ENCODE measurements at places on chromosomes 6 and 20.

DNA sequence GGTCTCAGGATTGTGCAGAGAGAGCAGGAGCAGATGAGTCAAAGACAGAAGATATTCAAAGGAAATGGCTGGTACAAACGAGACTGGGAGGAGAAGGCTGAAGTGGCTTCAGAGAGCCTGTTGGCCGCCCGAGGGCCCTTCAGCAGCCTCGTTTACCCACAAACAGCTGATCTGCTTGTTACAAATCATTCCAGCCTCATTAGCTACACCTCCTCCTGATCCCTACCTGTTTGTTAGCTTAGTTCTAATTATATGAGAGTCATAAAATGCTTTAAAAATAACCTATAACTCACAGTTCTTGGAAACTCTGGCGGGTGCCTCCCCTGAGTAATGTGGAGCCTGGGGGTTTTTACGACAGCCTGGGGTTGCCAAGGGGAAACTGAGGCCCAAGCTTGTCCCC, 12.6 kb downstream of the GLP1R start:
- DNase-seq: no peak

DNA sequence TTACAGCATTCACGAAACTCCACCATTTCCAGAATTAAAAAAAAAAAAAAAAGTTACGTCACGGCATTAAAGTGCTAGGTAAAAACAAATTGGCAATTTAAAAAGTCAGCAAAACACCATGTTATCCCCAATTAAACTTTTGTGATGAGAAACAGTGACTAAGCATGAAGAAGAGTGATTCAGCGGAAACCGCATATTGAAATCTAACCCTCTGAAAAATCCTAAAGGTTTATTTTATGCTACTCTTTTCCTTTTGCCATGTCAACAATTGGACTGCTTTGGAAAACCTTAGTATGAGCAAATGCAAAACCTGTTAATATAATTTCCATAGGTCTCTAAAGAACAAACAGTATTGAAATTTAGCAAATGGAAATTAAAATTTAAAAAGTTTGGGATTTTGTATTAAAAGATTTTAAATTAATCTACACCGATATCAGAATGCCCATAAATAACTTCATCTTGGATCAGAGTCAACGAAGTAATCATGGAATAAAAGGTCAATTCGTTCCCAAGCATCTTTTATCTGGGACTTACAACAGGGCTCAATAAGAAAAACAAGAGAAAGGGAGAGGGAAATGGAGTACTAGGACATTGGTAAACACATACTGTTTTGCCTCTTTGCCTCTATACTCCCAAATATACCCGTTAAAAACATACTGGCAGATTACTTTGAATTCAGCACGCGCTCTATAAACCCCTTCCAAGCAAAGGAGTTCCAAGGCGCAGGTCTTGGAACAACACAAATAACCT, 1.1 kb downstream of the FBXO30 start:
- no peak for DNase-seq

DNA sequence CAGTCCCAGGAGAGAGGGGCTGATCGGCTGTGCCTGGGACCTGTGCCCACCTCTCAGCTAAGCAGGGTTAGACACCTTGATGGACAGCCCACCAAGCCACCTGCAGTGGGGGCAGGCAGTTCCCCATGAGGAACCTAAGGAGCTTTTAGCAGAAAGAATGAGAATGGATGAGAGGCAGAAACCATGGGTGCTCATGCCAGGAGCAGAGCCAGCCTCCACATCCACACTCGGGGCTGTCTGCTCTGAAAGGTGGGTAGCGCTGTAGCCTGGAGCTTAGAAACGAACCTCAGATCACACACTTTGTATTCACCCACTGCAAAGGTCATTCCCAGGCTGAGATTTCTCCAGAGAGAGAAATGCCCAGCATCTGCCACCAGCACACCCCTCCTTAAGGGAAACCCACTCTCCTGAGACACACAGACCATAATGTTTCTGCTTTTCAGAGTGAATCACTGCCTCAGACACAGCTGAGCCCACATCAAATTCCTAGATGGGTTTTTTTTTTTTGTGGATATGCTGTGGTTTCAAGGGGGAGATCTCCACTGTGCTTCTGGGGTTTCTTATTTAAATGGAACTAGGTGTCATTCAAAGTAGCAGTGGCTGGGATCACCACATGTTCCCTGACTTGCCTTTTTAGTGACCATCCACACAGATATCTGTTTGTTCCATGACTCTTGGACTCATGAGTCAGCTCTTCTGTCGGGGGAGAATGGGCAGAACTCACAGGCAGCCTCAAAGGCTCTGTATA, 218.9 kb downstream of the EYA2 start:
- DNase-seq: no peak

- no peak for DNase-seq
These were observed 1.5 kb downstream of the AGPAT1 start for GRCh38 chr6:32174416-32174815.

Data from stimulated activated CD8-positive, alpha-beta memory T cell treated with anti-CD3 and anti-CD28 coated beads, Interleukin-2, amount 100 ng/mL, for 48 hours (primary cell).